ENCODE measurements at places on chromosomes 7 and 10. TPM values are rescaled to one million over a fixed set of nuclear protein-coding genes. Genes with fewer than 3 reads are reported as not detected.

DNA sequence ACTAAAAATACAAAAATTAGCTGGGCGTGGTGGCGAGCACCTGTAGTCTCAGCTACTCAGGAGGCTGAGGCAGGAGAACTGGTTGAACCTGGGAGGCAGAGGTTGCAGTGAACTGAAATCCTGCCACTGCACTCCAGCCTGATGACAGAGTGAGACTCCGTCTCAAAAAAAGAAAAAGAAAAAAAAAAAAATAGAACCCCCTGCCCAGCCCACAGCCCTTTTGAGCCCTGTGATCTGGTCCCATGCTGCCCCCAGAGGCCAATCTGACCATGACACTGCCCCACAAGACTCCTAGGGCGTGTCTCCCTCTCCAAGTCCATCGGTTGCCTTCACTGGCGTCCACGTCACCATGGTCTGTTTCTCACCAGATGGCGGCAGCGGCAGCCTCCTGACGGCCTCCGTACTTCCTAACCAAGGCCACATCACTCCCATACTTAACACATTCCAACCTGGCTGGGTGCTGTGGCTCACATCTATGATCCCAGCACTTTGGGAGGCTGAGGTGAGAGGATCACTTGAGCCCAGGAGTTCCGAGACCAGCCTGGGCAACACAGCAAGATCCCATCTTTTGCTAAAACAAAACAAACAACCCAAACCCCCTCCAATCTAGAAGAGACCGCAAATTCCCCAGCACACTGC, 18.0 kb downstream of the STX1A start:
- DNase-seq = no peak

DNA sequence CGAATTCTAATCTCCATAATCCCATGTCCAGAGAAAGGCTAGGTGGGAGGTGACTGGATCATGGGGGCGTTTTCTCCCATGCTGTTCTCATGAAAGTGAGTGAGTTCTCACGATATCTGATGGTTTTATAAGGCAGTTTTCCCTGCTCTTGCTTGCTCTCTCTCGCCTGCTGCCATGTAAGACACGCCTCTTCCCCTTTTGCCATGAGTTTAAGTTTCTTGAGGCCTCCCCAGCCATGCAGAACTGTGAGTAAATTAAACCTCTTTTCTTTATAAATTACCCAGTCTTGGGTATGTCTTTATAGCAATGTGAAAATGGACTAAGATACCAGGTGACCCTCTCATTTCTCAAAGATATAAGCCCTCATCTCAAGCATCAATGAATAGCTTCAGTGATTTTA, 1.1 kb upstream of the ACTA2 start:
- no peak for DNase-seq

DNA sequence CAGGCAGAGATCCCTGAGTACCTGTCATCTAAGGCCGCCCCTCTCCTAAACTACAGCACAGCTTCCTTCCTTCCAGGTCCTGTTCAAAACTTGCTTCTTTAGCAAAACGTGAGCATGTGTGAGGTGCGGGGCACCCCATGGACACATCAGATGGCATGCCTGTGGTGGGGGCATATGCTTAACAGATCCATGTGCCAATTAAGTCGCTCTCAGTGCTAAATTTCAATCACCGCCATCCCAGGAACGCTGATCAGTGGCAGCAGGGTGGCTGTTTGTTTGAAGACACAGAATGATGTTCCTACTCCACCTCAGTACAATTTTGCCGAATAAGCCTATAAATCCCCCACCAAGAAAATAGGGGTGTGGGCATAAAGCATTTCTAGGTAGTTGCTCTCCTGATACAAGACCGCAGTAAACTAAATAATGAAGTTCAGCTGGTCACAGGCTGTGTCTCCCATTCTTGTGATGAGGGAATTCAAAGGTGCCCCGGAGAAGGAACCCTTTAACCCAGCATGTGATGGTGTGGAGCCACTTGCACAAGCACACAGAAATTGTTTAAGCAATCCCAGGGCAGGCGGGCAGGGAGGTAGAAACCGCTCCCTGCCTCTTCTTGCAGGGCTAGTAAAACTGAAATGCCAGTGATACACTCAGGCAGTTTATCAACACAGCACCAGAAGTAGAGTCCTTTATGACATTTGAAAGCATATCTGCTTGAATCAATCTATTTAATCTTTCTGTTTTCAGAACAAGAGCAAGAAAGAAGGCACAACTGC, 205.7 kb downstream of the SORCS1 start:
- no peak for DNase-seq

- no peak for DNase-seq
Measured at GRCh38 chr7:77566421-77566820, 29.3 kb downstream of the PTPN12 start.

- DNase-seq = no peak
Measured at GRCh38 chr10:19778996-19779395, 37.2 kb upstream of the PLXDC2 start.

GRCh38 chr10:97101166-97101940, 84.4 kb downstream of the SLIT1 start:
- DNase-seq = no peak

DNA sequence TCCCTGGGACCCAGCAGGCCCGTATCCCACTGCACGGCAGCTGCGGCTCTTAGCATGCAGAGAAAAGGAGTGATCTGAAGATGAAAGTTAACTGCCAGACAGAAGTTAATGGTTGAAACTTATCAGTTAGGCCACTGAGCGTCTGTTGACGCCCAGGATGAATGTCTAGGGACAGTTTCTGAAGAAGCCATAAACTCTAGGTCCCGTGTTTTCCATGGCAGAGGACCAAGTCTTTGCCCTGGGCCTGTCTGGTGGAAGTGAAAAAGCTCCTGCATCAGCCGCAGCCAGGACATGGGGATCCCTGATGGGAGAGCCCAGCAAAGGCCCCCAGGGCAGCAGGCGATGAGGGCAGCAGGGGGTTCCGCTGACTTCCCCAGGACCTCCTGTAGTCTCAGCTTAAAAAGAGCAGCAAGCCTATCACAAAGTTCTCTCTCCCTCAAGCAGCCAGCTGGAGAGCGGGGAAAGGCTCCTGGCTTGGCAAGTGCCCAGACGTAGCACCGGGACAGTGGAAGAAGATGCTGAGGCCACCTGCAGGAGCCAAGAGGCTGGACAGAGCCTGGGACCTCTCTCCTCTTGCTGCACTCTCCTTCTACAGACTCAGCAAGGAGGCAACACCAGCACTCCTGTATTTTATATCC, 79.6 kb downstream of the TNS3 start:
- DNase-seq = no peak

GRCh38 chr10:63431962-63432797, 33.6 kb downstream of the JMJD1C start:
- no peak for DNase-seq

DNA sequence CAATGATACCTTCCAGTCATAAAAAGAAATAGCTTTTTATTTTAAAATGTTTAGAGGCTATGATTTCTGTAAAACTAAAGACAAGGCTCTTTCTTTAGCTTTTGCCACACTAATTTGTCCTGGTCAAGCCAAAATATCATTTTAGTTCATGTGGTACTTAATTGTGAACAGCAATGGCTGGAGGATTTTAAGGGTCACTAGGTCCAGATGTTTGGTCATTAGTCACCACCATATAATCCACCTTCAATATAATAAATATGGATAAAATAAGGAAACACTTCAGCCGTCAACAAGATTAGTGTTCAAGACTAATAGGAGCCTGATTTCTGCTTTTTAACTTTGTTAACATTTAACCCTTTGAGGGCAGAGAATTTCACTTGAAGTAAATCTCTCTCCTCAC, 50.0 kb upstream of the HGF start:
- no peak for DNase-seq

- DNase-seq = no peak
Measured at GRCh38 chr7:141348728-141349127, 202.5 kb upstream of the AGK start.

DNA sequence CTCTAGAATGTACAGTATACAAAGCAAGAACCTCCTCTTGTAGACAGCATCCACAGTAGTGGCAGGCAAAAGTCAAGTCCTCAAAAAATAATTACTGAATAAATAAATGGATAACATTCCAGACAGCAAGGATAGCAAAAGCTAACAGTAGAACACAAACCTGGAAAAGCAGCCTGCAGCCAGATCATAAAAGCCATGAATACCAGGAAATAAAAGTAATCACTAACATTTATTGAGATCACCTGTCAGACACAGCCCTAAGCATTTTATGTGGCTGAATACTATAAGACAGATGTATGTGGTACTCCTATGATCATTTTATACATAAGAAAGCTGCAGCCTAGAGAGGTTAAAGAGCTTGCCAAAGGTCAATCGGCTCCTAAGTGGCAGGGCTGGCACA, 34.0 kb downstream of the CUL2 start:
- DNase-seq = no peak

DNA sequence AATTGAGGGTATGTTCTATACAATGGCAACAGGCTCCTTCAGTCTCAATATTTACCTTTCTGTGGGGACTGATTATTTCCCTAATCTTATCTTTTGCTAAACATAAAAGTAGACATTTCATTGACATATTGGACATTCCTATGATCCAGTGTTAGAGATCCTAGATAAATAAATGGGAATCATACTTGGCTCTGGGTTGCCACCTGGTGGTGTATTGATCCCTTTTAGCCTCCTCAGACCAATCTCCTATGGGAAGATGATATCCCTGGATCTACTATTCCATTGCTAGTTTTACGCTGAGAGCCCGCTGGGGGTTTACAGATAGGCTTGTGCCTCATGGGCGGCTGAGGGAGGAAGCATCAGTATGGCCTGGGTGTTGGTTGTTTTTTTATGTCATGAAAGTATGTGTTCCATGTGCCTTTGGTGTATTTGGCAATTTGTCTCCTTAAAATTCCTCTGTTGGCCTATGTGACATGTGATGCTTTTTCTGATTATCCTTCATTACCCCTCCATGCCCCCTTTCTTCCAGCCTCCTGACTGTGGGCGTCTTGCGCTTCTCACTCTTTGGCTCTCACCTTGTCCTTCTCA, 18.8 kb downstream of the CELF2 start:
- no peak for DNase-seq

The HOXA2 gene
- total RNA-seq = 1.5 TPM

The UPK3B gene
- 16.6 TPM for total RNA-seq

The LGI1 gene
- total RNA-seq = not detected

The GDF10 gene
- total RNA-seq = 14.5 TPM
